ENCODE measurements at places on chromosomes 13 and 19.
A peak's percentile ranks its signal among the peaks of the same experiment; 100 is the strongest.

DNA sequence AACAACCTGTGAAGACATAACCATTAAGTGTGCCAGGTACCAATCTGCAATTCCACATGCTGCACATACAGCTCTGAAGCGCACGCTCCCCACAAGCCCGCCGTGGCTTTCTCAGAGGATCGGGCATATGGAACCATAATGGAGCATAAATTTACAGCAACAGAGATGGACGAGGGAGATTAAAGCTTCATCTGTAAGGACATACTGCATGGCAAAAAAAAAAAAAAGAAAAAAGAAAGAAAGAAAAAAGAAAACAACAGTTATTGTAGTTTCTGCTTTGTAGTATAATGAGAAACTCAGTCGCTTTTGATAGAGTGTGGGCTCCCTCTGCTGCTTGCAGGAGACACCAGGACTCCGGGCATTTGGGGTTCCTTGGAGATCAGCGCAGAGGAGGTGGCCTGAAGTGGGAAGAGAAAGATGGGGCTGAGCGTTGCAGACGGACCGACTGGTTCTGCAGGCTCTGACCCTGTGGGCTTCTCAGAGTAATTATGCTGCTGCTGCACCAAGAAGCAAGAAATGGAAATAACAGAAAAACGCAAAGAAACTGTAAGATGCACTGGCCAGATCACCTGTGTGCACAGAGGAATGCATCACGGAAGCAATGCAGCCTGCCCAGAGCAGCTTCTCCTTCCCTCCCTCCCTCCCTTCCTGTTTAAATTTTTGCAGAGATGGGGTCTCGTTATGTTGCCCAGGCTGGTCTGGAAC, 10.8 kb upstream of the PDCD5 start:
- peak; percentile 33 for DNase-seq

- DNase-seq, result no peak
These were observed 281.2 kb downstream of the FOXO1 start for GRCh38 chr13:40384976-40385857.

GRCh38 chr13:114148521-114148855, 16.1 kb upstream of the RASA3 start:
- DNase-seq, result peak; percentile 93

DNA sequence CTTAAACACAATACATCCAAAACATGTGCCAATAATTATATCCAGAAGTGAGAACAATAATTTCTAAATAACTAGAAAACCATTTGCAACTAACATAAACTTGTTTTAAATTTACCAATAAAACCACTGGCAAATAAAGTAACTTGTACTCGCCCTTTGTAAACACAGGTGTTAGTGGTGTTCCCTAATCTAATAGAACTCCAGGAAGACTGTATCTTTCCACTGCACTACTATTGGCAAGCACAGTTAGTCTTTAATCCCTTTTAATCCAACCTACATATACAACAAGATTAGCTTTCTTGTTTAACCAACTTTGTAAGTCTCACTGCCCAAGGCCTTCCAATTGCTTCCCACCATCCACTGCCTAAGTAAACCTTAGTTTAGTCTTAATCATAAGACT, 79.5 kb downstream of the PCDH9 start:
- no peak for DNase-seq

DNA sequence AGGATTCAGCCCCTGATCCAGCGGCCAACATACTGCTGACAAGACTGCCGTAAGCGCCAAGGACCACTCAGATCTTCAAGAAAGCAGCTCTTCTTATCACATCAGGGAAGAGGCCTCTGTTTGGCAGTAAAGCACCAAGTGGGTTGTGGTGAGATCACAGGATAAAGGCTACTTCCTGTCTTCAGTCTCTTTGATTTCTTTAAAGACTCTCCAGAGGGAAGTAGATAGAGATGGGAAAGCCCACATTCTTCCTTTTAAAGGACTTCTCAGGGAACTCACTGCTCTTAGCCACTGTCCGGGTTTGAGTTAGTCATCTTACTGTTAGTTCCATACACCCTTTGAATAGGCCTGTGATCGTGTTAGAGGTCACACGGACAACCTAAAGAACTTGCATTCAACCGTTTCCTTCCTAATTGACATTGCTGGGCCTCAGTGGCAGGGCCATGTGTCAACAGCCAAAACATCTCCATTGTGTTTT, 47.2 kb upstream of the POMP start:
- peak; percentile 50 for DNase-seq

GRCh38 chr13:39982745-39983144, 327.3 kb downstream of the COG6 start:
- no peak for DNase-seq

- DNase-seq, result peak; percentile 92
These were observed 29.1 kb downstream of the ATP12A start for GRCh38 chr13:24709186-24709913.

DNA sequence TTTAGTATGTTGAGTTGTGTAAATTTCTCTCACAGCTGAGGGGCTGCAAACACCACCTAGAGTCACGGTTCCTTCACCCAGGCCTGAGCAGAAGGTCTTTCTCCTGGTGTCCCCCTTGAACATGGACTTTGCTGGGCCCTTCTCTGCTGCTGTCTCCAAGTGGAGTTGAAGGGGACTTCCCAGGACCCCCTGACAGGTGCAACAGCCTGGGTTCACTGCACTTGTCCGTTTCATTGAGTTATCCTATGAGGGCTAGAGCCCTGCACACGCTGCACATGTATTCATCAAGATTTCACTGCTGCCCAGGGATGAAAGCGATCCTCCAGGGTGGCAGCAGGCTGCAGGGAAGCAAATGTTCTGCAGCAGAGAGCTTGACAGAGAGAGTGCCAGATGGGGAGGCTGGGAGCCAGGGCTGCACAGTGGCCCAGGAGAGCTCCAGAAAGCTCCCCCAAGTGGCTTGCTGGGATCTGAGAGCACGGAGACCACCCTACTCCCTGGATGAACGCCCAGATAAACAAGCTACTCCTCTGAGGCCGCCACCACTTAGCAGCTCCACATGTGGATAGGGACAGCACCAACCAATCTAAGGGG, 10.3 kb downstream of the TMEM272 start:
- DNase-seq, result no peak
